Lower lobe of right lung (tissue), 2 donors: ENCODE measurements at places on chromosomes 3 and 15. TPM values are rescaled to one million over a fixed set of nuclear protein-coding genes. Genes with fewer than 3 reads are reported as not detected.

DNA sequence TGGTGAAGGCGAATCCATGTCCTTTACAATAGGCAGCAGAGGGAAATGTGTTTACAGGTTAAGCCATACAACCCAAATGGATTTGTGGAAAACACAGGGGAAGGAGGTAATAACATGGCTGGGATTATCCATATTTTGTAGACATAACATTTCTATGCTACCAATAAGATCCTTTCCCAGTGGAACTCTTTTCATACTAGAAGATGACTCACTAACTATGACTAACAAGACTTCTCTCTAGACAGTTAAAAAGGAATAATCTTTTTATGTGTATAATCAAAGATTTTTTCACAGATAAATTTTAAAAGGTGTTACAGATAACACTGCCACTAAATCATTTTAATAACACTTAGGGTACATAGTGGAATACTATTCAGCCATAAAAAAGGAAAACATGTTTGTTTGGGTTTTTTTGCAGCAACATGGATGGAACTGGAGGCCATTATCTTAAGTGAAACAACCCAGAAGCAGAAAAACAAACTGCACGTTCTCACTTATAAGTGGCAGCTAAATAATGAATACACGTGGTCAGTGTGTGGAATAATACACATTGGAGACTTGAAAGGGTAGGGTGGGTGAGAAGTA, 39.6 kb downstream of the VPS13C start:
- no peak for DNase-seq

GRCh38 chr3:169846458-169847193, 23.1 kb downstream of the LRRC31 start:
- no peak for DNase-seq

The TIGIT gene
- 1.7 TPM for total RNA-seq

The ACAD9 gene
- 38.0 TPM for total RNA-seq

DNA sequence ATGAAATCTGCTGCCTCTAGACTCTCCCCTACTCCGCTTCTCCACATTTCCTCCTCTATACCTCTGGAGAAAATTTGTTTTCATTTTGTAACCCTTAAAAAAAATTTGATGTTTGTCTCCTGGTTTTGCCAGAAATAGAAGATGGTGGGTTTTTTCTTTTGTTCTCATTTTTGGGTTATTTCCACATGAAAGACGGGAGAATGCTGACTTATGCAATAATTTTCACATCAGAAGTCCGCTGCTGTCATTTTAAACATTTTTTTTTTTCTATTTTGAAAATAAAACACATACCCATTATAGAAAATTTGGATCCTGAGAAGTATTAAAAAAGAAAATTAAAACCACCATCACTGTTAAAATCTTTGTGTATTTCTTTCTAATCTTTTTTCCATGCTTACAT, 320.8 kb upstream of the NR2E3 start:
- no peak for DNase-seq

The RGMA gene
- 9.7 TPM for total RNA-seq

The FETUB gene
- not detected for total RNA-seq
